ENCODE measurements at places on chromosomes 6 and 20. TPM values are rescaled to one million over a fixed set of nuclear protein-coding genes. Genes with fewer than 3 reads are reported as not detected.

DNA sequence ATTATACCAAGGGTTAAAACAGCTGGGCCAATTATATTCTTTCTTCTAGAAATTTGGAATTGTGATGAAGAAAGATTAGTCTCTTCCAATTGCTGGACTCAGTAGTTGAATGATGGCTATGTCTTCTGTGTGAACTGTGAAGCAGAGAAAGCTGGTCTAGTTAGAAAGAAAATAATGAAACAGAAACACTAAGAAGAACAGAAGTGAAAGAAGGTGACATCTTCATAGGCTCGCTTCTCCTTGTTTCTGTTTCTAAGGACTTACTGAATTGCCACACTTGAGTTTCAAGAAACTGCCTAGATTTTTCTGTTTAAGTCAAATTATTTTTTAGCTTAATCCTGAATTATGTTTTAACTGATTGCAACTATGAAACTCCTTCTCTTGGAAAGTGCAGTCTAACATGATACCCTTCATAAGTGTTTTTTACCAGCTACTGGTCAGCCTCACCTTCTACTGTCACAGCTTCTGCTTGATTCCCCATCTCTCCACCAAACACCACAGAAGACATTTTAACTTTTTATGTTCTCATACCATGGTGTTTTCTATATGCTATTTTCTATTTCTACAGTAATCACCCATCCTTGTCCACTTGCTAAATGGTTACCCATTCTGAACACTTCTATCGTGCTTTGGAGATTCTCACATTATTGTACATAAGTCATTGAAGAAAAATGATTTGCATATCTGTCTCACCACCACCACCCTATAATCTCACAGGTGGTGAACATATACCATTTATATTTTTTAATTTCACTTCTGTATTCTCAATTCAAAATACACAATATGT lies 268.8 kb downstream of the GRIK2 start:
- no peak for DNase-seq

DNA sequence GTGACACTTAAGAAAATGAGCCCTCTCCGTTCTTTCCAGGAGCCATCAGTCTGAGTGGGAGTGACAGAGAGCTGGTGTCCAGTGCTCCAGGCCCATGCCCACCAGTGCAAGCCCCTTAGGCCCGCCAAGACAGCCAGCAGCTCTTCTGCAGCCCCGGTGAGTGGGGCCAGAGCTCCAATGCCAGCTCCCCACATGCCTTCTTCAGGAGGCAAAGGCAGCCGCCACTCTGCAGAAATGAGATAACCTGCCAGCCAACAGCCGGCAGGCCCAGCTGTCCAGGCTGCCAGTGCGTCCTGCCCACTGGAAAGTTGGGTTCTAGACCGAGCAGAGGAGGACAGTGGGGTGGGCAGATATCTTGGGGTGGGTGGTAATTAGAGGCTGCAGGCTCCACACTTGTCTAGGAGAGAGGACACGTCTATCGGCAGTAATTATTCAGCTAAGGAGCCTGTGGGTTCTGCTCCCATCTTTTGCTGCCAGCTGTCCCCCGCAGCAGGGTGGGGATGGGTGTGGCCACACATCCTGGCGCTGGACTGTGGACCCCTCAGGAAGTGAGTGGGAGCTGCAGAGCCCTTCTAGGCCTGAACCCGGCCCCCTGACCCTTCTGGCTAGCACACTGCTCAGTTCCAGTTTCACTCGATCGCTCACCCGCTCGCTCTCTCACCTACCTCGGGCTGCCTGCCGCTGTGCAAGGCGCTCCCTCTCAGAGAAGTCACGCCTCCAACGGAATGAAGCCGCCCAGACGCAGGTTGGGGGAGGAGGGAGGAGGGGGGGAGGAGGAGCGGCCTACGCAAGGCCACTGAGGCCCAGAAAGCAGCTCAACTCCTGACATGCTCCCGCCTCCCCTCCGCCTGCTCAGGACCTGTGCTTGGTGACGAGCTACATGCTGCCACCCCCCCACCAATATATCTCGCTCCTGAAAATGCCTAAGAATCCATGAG lies 3.6 kb downstream of the GRM4 start:
- DNase-seq, result no peak

DNA sequence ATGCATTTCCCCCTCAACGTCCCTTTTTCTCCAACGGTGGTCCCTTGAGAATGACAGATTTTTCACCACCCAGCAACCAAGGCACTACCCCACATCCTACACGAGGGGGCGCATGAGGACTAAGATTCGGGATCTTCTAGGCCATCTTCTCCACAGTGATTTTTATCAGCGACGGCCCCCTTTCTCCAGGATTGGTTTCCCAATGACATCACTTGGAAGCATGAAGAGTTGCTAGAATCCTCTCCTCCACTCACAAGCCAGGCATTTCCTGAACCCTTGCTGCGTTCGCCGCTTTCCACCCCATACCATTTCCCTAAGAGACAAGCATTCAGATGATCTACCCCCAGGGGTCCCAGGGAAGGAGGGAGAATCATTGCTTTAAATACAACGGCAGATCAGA lies 252.0 kb downstream of the HIVEP2 start:
- DNase-seq, result peak; percentile 82

DNA sequence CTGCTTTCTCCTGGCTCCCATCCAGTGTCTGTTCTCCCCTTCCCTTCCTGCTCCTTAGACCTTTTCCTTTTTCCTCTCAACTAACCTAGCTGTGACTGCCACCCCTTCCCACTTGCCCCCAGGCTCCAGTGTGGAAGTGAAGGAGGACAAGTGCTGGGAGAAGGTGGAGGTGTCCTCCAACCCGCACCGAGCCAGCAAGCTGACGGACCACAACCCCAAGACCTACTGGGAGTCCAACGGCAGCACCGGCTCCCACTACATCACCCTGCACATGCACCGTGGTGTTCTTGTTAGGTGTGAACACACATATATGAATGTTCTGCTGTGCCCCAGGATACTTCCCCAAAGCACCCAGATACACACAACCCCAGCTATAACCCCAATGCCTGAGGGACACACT lies 18.5 kb downstream of the CUL9 start:
- DNase-seq, result no peak

DNA sequence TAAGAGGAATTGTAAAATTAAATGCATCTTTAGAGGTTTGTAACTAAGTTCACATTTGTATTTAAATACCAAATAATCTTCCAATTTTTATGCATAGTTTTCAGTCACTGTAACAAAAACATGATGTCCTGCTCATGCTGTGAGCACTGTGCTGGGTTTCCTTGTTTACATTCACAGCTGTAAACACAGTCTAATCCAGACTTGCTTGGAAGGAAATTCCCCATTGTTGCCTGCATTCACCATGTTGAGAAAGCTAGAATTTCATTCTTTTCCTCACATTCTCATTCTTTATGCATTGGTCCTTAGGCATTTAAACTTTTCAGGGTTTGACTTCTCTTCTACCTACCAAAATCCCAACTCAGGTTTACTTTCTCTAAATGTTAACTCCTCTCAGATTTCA lies 242.0 kb upstream of the TBX18 start:
- no peak for DNase-seq

GRCh38 chr6:13273202-13273930 lies 55.0 kb downstream of the TBC1D7 start:
- no peak for DNase-seq

DNA sequence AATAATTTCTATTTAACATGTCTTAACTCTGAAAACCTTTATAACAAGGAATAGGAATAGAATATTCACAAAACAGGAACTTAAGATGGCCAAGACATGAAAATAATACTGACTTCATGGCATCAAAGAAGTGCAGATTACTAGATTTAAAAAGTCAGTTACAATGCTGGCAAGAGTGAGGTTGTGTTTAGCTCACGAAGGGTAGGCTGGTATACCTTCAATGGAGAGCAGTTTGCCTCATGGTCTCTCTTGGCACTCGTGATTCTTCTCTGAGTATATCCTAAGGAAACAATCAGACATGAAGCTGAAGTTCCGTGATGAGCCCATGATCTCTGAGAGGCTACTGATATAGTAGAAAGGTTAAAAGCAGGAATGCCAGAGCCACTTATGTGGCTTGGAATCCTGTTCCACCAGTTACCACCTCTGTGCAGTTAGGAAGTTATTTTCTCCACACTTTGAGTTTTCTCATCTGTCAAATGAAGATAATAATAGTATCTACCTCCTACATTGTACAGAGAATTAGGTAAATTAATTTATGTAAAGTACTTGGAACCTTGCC lies 7.2 kb downstream of the NCOA7 start:
- DNase-seq, result no peak

- no peak for DNase-seq
Measured at GRCh38 chr6:131205481-131206244, 70.4 kb downstream of the AKAP7 start.

DNA sequence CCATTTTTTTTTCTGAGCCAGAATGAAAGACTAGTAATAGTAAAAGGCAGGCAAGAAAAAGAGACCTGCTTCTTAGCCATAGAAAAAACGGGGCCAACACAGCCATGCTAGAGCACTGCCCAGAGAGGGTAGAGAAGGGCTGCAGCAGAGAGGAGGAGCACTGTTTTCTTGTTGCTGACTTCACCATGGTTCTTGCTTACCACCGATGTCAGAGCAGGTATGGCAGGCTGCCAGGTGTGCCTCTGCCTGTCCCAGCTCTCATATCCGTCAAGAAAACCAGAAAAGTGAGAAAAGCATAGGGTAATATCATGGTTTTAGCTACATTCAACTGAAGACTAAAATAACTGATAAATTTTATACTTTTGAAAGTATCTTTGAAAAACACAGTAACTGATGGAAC lies 60.7 kb downstream of the DTNBP1 start:
- no peak for DNase-seq

DNA sequence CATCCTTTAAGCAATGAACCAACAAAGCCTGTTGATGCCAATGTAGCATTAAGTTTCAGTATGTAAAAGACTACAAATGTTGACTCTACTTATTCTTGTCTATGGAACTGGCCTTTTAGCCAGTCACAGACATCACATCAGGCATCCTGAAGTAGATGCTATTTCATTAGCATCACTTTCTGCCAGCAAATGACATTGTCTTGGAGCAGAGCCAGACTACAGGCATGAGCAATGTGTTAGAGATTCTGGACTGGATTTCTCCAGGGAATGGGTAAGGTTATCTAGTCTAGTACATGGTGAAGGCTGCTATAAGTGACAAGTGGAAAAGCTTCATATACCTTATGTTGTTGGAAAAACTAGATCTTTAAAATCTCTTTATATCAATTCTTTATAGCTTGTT lies 142.9 kb downstream of the ADGRB3 start:
- DNase-seq, result no peak

DNA sequence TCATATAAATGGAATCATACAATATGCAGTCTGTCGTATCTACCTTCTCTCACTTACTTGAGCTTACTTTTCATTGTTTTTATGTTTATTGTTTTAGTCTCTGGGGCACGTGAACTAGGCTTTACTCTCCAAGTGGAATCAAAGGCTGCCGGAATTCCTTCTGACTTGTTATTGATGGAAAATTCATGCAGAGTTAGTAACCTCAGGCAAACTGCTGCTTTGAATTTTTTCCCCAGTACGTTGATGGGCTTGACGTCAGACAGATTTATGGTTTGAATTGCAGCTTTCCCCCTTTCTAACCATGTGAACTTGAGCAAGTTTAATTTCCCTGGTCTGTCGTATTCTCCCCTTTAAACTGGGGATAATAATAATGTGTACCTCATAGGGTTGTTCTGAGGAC lies 68.6 kb downstream of the ZDHHC14 start:
- no peak for DNase-seq

DNA sequence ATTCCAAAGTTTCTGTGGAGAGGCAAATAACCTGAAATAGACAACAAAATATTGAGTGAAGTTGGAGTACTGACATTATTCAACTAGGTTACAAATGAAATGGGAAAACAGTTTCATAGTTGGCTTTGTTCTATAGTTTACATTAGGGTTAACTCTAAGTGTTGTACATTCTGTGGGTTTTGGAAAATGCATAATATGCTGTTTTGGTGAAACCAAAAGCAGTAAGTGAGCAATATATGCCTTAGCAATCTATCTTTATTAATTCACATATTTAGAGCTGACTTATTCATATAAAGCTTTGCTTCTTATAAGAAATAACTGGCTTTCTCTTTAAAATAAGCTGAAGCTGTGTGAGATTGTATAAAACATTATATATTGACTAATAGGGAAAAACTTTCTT lies 157.5 kb upstream of the AHI1 start:
- no peak for DNase-seq

GRCh38 chr6:10510592-10511367 lies 10.4 kb upstream of the GCNT2 start:
- no peak for DNase-seq

- DNase-seq, result no peak
Measured at GRCh38 chr6:168292826-168293225, 26.8 kb downstream of the DACT2 start.

GRCh38 chr20:36655004-36655403 lies 9.0 kb upstream of the SLA2 start:
- no peak for DNase-seq

- no peak for DNase-seq
Measured at GRCh38 chr6:87754828-87755227, 52.8 kb upstream of the AKIRIN2 start.

DNA sequence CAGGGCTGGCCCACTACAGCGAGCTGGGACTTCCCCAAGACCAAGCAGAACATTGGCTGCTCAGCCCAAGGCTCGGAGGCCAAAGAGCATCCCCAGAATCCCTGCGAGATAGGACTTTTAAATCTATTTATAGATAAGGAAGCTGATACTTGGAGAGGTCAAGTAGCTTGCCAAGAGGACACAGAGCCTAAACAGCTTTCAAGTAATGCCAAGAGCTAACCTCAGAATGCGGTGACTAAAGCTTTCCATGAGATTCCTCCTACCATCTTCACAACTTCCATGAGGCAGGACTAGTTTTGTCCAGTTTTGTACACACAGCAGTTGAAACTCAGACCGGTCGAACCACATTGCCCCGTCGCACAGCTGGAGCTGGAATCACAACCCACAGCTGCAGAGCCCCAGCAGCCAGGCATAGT lies 168.1 kb upstream of the TOP1 start:
- no peak for DNase-seq

Gene BNIP5
- not detected for total RNA-seq

Gene IMPG1
- not detected for total RNA-seq

Gene STK4
- total RNA-seq, result 7.3 TPM

Gene CST2
- total RNA-seq, result not detected

Gene CLVS2
- not detected for total RNA-seq

Gene CDYL
- 23.7 TPM for total RNA-seq

Gene DEF6
- 2.2 TPM for total RNA-seq
